ENCODE measurements at places on chromosomes 6 and 20.

GRCh38 chr6:169666441-169666840 lies 35.4 kb downstream of the WDR27 start:
- no peak for DNase-seq

- DNase-seq, result no peak
Observed at GRCh38 chr6:100691972-100692371, 189.2 kb downstream of the ASCC3 start.

DNA sequence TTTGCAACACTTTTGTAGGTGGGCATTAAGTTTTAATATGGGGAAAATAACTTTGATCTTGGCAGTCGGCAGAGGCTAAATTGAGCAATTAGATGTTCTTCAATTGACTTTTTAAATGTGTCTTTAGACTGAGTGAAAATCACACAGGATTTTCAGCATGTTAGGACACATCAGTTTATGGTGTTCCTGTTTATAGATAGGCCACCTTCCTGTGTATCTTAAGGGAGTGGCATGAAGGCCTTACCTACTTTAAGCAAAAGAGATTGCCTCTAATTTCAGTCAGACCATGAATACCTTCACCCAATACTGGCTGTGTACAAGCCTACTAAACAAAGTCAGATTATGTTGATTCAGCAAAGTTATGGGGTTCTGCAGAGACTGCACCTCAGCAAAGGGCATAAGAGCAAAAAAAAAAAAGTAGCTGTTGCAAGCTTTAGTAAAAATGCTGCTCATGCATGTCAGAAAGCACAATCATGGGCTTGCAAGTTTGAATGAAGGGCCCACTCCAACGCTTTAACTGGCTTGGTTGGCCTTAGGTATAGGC lies 848.4 kb downstream of the PHF3 start:
- DNase-seq, result no peak

DNA sequence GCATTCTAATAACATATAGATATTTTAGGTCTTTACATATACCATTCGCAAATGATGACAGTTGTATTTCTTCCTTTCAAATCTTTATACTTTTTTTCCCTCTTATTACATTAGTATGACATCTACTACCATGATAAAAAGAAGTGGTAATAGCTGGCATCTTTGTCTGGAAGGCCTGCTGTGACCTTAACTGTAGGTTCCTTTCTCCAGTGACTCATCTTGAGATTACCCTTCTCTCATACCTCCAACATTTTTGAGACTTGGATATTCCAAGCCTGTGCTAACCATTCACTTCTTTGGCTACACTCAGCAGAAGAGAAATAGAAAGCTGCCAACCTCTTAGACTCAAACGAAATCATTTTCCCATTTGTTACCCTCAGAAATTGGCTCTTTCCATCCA lies 30.3 kb downstream of the ZKSCAN8 start:
- DNase-seq, result no peak

- no peak for DNase-seq
Observed at GRCh38 chr6:157139054-157139708, 184.1 kb downstream of the TMEM242 start.

- no peak for DNase-seq
Observed at GRCh38 chr6:32329141-32329540, 42.6 kb downstream of the TSBP1 start.

DNA sequence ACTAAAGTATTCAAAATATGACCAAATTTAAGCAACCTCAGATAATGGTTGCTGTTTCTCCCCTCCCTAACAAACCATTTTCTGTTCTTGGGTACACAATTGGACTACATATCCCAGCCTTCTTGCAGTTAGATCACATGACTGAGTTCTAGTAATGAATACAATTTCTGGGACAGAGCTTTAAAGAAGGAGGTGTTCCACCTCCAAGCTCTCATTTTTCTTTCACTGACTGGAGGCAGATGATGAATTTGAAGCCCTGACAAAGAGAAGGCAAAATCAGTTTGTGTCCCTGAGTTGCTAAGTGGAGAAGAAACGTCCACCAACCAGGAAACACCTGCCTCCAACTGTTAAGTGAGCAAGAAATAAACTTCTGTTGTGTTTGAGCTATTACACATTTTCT lies 117.2 kb downstream of the LCA5 start:
- no peak for DNase-seq

DNA sequence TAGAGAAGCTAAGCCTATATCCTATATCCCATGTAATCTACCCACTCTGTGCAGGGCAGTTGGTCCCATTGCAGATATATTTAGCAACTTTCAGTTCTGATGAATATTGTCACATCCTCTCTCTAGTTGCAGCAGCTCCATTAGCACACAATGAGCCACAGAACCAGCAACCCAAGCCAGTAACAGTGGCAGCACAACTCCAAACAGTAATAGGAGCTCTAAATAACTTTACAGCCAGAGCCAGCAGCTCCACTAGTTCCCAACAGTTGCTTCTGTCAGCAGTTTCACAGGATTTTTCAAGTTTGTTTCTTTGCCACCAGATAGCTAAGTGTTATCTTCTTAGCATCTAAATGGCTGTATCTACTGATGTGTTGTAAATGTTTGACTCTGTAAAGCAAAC lies 490.8 kb downstream of the HTR1B start:
- no peak for DNase-seq

DNA sequence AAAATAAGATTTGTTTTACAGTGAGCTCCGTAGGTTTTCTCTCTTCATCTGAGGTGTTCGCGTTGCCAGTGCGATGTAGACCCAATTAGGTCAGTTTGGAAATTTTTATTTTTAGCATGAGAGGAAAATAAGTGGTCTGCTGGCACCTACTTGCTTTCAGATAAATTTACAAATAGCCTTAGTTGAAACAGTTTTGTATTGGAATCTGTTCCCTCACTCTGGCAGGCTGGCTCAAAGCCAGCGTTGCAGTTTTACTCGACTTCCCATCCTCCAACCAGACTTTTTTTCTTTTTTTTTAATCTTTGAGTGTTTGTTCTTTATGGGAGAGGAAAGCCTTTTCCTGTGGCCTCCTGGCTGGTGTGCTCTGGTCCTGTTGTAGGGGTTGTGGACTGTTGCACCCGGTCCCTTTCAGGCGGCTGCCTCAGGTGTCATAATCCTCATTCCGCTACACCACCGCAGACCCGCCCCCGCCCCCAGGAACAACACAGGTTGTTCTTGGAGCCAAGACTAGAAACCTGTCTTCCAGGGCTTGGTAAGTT lies 46.7 kb downstream of the TIAM2 start:
- DNase-seq, result no peak

DNA sequence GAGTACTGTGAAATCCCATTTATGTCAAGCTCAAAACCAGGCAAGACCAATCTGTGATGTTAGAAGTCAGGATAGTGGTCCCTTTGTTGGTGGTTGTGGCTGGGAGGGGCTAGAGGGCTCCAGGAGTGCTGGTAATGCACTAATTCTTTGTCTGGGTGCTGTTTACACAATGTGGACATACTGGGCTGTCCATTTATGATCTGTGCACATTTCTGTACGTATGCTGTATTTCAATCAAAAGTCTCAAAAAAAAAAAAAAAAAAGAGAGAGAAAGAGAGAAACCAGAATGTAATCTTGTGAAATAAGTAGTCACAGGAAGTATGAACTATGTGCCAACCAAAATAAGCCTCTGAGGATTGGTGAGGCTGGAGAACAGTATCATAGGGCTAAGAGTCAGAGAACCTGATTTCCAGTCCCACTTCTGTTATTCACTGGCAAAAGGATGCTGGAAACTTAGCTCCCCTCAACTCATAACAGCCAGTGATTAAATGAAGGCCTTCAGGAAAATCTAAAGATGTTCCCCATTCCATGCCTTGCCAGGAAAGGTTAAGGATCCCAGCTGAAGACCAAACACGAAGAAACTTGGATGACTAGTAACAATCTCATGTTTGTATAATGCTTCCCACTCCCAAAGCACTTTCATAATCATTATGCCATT lies 19.6 kb upstream of the TRAM2 start:
- no peak for DNase-seq

DNA sequence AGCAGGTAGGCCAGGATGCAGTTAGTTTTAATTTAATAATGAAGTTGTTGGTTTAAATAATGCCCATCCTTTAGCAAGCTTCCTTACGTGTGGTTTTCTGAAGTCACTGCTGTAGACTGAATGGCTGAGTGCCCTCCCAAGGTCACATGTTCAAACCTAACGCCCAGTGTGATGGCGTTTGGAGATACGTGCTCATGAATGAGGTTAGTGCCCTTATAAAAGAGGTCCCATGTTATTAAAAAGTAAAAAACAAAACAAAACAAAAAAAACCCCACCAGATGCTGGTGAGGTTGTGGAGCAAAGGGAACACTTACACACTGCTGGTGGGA lies 16.3 kb downstream of the LRP11 start:
- DNase-seq, result no peak
